Left ventricle myocardium superior (tissue), 1 donor: ENCODE measurements at places on chromosomes 7 and 10. TPM values are rescaled to one million over a fixed set of nuclear protein-coding genes. Genes with fewer than 3 reads are reported as not detected.

DNA sequence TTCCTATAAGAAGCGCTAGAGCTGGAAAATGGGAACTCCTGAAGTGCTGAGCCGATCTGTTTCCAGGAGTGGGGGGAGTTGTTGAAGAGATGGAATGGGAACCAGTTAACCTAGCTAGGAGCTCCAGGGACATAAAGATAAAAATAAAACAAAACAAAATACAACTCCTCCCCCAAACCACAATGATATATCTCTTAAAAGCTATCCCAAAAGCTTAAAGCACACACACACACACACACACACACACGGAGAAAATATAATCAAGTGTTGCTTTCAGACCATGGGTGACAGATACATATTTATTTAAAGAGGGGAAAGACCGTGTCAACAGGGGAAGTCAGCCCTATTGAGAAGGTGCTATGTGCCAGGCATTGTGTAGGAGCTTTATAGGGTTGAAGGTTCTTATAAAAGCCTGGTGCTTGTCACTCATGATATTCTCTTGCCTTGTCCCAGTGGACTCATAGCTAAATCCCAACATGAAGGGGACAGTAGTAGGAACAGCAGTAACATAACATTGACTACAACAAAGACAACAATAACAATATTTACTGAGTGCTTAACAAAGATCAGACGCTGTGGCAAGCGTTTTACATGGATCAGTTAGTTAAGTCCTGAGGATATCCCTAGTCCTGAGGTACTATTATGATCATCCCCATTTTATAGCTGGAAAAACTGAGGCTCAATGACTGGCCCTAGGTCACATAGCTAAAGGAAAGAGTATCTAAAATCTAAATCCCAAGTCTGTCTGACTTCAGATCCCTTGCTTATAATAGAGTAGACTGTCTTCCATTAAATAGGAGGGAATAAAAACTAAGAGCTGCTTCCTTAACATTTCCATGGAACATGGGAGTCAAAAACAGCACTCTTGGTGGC lies 115.5 kb downstream of the SPAG6 start:
- DNase-seq: no peak

DNA sequence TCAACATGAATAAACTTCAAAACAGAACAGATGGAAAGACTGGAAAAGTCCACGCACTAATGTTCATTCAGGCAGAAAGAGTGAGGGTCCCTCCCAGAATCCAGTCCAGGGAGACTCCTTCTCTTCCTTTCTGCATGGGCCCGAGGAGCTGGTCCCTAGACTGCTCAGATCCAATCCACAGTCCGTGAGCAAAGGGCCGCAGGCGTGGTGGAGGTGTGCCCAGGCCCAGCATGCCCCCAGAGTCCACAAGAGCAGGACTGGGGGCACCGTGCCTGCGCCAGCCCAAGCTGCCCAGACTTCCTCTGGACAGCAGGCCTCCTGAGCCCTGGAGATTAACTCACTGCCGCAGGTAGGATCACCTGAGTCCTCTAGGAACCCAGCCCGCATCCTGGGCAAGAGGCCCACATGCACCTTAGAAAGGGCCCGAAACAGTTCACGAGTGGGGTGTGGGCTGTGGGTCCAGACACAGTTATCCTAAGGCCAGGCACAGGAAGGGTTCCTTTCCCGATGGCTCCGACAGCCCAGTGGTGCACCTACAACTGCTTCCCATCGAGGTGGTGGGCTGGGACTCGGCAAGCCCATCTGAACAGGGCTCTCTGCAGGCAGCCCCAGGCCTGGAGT lies 531.0 kb downstream of the DNAJB6 start:
- no peak for DNase-seq

DNA sequence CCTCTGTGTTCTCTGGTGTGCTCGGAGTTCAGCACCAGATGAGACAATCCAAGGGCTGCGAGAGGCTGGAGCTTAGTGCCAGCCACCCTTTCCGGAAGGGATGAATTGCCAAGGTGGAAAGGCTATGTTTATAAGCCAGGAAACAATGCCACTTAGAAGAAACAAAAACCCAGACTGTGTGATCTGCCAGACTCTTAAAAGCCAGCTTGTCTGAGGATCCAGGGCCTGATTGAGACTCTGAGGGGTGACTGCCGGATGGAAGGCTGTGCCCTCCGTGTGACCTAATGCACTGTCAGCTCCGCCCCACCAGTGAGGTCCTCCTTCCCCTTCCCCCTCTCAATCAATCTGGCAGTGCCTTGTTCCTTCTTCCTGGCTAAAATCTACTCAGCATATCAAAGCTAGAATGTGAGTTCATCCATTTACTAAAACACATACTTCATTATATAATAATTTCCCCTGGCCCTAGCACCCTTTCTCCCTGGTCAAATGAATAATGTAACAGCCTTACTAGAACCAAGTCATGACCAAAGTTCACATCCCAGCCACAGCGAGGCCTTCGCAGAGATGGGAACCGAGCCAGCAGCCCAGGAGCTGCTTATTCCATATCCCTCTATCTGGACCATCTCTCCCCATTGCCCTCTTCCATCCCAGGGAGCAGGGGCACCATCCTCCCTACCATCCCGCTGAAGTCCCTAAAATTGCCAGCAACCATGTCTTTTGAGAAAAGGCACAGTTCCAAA lies 25.5 kb downstream of the FAM107B start:
- peak; percentile 43 for DNase-seq

VSIR gene
- 127 TPM for total RNA-seq

GRCh38 chr7:92137557-92137956 lies 3.3 kb upstream of the CYP51A1 start:
- DNase-seq: no peak

- no peak for DNase-seq
Measured at GRCh38 chr10:111123883-111124282, 47.1 kb downstream of the ADRA2A start.

DNA sequence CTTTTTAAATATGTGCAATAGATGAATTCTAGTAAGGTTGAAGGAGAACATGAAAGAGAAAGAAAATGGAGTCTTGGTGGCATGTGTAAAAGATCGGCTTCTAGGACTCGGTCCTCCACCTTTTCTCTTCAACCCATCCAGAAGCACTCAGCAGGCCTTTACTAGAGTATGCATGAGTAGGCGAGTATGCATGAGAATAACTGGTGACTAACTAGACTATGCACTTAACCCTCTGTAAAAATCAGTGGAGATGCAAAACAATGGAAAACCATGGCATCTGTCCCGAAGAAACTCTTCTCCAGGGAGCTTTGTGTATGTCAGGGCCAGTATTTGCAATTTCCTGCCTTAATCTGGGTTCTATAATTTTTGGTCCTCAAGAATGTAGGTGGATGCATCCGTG lies 40.0 kb upstream of the GRB10 start:
- no peak for DNase-seq

- DNase-seq: peak; percentile 23
Measured at GRCh38 chr7:2162959-2163358, 69.8 kb downstream of the MAD1L1 start.

- no peak for DNase-seq
Measured at GRCh38 chr7:6256109-6256483, 16.3 kb downstream of the CYTH3 start.

SEMA3E gene
- total RNA-seq: 0.12 TPM

PLA2G12B gene
- total RNA-seq: not detected

DNA sequence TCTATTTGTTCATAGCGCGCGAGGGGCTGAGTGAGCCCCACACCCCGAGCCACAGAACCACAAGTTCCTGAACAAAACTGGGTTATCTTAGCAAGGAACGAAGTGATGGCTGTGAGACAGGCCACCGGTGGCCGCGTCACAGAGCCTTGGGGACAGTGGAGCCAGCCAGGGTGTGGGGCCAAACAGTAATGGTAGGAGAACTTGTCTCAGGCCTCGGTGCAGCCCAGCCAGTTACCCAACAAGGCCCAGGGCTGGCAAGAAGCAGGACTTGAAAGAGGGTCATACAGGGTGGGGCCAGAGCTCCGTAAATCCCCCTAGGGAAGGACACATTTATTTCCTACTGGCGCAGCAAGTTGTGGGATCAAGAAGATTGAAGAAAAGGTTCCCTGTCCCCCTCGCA lies 39.4 kb upstream of the TNS3 start:
- DNase-seq: no peak

UPK3BL1 gene
- total RNA-seq: 13.0 TPM

FEZF1 gene
- total RNA-seq: not detected

LIPF gene
- not detected for total RNA-seq

DNA sequence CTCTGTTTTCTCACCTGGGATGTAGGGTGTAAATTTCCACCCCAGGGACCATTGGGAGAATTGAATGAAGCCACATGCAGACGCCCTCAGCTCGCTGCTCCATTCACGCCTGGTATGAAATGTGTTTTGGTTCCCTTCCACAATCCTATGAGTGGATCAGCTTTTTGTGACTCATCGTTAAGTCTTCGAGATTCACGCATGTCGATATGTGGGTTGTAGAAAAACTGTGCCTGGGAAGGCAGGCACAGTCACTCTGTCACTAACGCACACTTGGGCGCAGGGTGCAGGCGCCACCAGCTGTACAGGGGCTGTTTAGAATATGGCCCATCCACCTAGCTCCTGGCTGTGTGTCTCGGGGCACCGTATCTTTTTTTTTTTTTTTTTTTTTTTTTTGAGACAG lies 64.2 kb upstream of the SH2B2 start:
- DNase-seq: no peak

DNA sequence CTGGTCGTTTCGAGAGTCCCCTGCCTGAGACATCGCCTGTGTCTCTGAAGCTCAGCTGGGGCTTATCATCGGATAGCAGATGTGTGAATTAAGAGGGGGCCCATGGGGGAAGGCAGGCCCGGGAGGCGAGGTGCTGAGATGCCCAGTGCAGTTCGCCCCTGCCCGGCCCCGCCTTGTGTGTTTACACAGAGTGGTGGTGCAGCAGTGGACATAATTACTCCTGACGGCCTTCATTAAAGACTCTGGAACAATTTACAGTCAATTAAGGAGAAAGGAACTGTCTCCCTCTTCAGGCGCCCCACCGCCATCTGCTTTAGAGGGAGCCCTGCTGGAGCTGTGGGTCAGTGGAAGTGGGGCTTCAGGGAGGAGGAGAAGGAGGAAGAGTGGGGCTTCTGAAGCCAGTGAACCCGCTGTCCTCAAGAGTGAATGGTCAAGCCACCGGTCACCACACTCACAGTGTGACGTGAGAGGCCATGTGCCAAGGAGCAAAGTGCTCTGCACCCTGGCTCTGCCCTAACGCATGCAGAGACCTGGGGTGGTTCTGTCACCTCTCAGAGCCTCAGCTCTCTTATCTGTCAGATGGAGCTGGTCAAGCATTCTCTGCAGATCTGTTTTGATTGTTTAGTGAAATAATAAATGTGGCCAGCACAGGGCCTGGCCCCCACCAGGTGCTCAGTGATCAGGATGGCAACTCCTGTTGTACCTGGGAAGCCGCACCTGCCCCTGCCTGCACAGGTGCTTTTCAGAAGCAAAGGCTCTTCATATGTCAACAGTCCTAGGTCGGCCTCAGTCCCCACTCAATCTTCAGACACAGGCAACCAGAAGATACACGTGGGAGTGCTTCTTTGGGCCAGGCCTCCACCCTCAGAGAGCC lies 65.6 kb downstream of the CDH23 start:
- DNase-seq: no peak

DNA sequence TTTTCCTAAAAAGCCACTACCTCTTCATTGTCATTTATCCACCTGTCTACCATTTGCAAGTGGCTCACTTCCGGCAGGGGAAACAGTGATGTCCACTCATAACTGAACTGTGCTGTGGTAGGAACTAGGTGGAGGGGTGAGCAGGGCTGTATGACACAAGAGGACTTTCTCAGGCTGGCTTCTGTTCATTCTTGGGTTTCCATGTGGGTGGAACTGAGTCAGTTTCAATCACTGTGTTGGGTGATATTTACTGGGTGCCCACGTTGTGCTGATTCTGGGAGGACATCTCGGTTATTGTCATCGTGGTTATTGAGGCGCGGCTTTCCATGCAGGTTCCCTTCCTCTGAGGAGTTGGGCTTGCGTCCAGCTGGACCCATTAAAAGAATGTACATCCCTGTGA lies 38.8 kb downstream of the RAMP3 start:
- DNase-seq: no peak

DNA sequence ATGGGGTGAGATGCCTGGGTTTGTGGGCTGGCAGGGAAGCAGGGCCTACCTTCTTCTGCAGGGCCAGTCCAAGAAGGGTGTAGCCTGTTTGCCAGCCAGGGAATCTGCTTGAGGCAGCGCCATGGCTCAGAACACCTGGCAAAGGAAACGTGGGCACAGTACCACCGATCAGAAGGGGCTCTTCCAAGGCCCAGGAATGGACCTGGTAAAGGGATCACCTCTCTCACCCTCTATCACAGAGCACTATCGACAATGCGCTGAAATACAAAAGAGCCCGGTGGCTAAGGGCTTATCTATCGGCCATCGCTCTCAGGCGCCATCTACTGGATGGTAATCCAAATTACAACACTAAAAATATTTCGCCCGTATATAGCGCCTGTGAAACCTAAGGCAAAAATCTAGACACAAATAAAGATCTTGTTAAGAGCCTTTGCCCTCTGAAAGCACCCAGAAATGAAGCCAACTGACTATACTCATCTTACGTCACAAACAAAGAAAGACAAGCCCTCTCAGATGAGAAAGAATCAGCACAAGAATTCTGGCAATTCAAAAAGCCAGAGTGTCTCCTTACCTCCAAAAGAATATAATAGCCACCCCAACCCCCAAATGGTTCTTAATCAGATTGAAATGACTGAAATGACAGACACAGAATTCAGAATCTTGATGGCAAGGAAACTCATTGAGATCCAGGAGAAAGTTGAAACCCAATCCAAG lies 217.8 kb upstream of the HPS1 start:
- DNase-seq: no peak

- DNase-seq: no peak
Measured at GRCh38 chr7:87209295-87209924, 10.1 kb downstream of the TMEM243 start.
